ENCODE measurements at places on chromosomes 1 and 21. TPM values are rescaled to one million over a fixed set of nuclear protein-coding genes. Genes with fewer than 3 reads are reported as not detected.

- H3K27me3 ChIP-seq: no peaks in the 10 kb centered on the region
- no peaks in the 10 kb centered on the region for H3K4me1 ChIP-seq
- DNase-seq: no peak
- H3K36me3 ChIP-seq: no peaks in the 10 kb centered on the region
- no peak overlapping the region for H3K4me3 ChIP-seq
Observed at GRCh38 chr1:216178281-216178680, 245.0 kb downstream of the USH2A start.

DNA sequence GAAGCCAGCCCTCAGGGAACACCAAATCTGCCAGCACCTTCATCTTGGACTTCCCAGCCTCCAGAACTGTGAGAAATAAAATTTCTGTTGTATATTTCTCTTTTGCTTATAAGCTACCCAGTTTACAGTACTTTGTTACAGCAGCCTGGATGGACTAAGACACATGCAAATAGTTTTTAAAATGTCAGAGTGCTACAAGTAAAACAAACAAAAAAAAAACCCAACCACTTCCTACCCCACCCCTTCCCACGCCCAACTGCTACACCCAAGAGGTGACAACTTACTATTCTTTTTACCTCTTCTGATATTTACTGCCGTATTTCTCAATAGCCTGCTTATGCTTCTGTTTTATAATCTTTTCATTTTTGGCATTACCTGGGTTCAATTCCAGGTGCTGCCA, 8.6 kb upstream of the SPSB1 start:
- H3K4me1 ChIP-seq: peaks cover 32% of the 10 kb centered on the region
- H3K4me3 ChIP-seq: no peak overlapping the region
- H3K36me3 ChIP-seq: no peaks in the 10 kb centered on the region
- H3K27ac ChIP-seq: no peak overlapping the region
- H3K27me3 ChIP-seq: no peaks in the 10 kb centered on the region

- H3K27ac ChIP-seq: no peak overlapping the region
- no peak overlapping the region for H3K4me3 ChIP-seq
- peaks cover 5% of the 10 kb centered on the region for H3K27me3 ChIP-seq
- H3K36me3 ChIP-seq: no peaks in the 10 kb centered on the region
Observed at GRCh38 chr21:37770461-37770860, 145.8 kb downstream of the KCNJ6 start.

GRCh38 chr1:84433258-84434080, 35.2 kb downstream of the DNASE2B start:
- peak overlapping the region; percentile 50 for H3K27ac ChIP-seq
- peak; percentile 66 for DNase-seq
- peak overlapping the region; percentile 52 for H3K4me3 ChIP-seq
- no peaks in the 10 kb centered on the region for H3K36me3 ChIP-seq
- no peaks in the 10 kb centered on the region for H3K27me3 ChIP-seq

TEX38 gene
- not detected for total RNA-seq

FAM78B gene
- total RNA-seq: 0.29 TPM

DNA sequence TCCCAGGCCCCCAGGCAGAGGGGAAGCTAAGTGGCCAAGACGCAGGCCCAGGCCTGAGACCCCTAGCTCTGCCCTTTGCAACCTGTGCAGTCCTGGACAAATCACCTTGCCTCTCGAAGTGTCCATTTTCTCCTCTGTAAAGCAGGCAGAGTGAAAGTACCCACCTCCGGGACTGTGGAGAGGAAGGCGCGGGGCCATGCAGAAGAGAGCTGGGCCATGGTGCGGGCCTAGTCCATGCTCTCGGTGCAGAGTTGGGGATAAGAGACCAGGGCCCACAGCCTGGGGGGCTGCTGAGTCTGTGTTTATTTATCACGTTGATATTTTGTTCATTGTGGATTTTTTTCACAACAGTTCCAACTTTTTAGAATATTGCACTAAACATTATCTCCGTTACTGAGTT, 160.2 kb upstream of the VAMP3 start:
- H3K36me3 ChIP-seq: no peaks in the 10 kb centered on the region
- no peaks in the 10 kb centered on the region for H3K27me3 ChIP-seq
- H3K4me1 ChIP-seq: no peaks in the 10 kb centered on the region
- H3K4me3 ChIP-seq: no peak overlapping the region

FALEC gene
- total RNA-seq: 0.36 TPM

- no peak overlapping the region for H3K27ac ChIP-seq
- DNase-seq: no peak
- no peak overlapping the region for H3K4me3 ChIP-seq
- peaks cover 14% of the 10 kb centered on the region for H3K4me1 ChIP-seq
- H3K36me3 ChIP-seq: no peaks in the 10 kb centered on the region
- H3K27me3 ChIP-seq: no peaks in the 10 kb centered on the region
Observed at GRCh38 chr1:84089465-84089864, 54.6 kb upstream of the PRKACB start.

CYP4A22 gene
- not detected for total RNA-seq

GRCh38 chr1:216055004-216055403, 368.2 kb downstream of the USH2A start:
- H3K27ac ChIP-seq: no peak overlapping the region
- H3K4me3 ChIP-seq: no peak overlapping the region
- no peaks in the 10 kb centered on the region for H3K4me1 ChIP-seq
- no peak for DNase-seq
- no peaks in the 10 kb centered on the region for H3K27me3 ChIP-seq
- no peaks in the 10 kb centered on the region for H3K36me3 ChIP-seq

TMEM52 gene
- not detected for total RNA-seq

GRCh38 chr21:21851657-21852056, 853.4 kb downstream of the NCAM2 start:
- H3K4me3 ChIP-seq: no peak overlapping the region
- no peaks in the 10 kb centered on the region for H3K36me3 ChIP-seq
- no peaks in the 10 kb centered on the region for H3K4me1 ChIP-seq
- no peaks in the 10 kb centered on the region for H3K27me3 ChIP-seq
- H3K27ac ChIP-seq: no peak overlapping the region

GRCh38 chr1:236853921-236854604, 59.0 kb downstream of the MTR start:
- no peak for DNase-seq
- peaks cover 14% of the 10 kb centered on the region for H3K4me1 ChIP-seq
- peaks cover 17% of the 10 kb centered on the region for H3K36me3 ChIP-seq
- no peak overlapping the region for H3K4me3 ChIP-seq
- peak overlapping the region; percentile 47 for H3K27ac ChIP-seq

- no peaks in the 10 kb centered on the region for H3K27me3 ChIP-seq
- H3K36me3 ChIP-seq: peaks cover 36% of the 10 kb centered on the region
- H3K4me1 ChIP-seq: peaks cover 84% of the 10 kb centered on the region
- DNase-seq: peak; percentile 93
- peak overlapping the region; percentile 81 for H3K4me3 ChIP-seq
- H3K27ac ChIP-seq: peak overlapping the region; percentile 99
Observed at GRCh38 chr1:201503397-201504176, 3.3 kb downstream of the CSRP1 start.

- peaks cover 3% of the 10 kb centered on the region for H3K27me3 ChIP-seq
- H3K4me1 ChIP-seq: no peaks in the 10 kb centered on the region
- no peak overlapping the region for H3K4me3 ChIP-seq
- H3K27ac ChIP-seq: no peak overlapping the region
- H3K36me3 ChIP-seq: no peaks in the 10 kb centered on the region
Observed at GRCh38 chr1:38718031-38718430, 141.5 kb downstream of the RRAGC start.

SFN gene
- total RNA-seq: under 0.01 TPM

DNA sequence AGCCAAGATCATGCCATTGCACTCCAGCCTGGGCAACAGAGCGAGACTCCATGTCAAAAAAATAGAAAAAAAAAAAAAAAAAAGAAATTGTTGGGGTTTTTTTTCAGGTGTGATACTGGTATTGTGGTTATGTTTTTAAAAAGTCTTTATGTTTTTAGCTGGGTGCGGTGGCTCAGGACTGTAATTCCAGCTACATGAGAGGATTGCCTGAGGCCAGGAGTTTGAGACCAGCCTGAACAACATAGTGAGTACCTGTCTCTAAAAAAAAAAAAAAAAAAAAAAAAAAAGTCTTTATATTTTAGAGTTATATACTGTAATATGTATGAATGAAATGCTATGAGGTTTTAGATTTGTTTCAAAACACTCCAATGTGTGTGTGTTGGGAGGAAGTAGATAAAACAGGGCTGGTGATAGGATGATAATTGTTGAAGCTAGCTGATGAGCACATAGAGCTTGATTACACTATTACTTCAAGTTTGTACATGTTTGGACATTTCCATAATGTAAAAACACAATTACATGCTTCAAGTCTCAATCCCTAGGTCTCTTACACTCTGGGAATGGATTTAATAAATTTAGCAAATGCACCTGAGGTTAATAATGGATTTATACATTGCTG, 30.2 kb upstream of the ATP5PO start:
- no peak for DNase-seq
- H3K4me3 ChIP-seq: no peak overlapping the region
- no peaks in the 10 kb centered on the region for H3K27me3 ChIP-seq
- no peaks in the 10 kb centered on the region for H3K36me3 ChIP-seq
- peaks cover 21% of the 10 kb centered on the region for H3K4me1 ChIP-seq

WNT9A gene
- 0.36 TPM for total RNA-seq

DNA sequence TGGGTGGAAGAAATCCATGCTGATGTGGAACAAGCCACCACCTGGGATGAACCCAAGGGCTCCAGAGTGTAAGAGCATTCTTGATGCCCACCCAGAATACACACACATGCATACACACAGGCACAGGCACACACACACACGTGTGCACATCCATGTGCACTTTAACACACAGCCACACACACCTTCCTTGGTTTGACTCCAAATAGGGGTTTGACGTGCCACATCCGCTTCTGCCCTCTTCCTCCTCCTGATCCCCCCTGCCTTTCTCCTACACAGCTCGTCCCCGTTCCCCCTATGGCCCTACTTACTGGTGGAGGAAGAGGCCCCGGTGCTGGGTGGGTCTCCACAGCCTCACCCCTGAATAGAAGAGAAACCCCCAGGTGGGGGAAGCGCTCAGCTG, 16.0 kb downstream of the SPATA21 start:
- no peak overlapping the region for H3K27ac ChIP-seq
- H3K36me3 ChIP-seq: no peaks in the 10 kb centered on the region
- H3K4me1 ChIP-seq: no peaks in the 10 kb centered on the region
- peaks cover 25% of the 10 kb centered on the region for H3K27me3 ChIP-seq

GRCh38 chr1:98653123-98653522, 8.4 kb upstream of the SNX7 start:
- H3K27ac ChIP-seq: no peak overlapping the region
- no peaks in the 10 kb centered on the region for H3K4me1 ChIP-seq

GRCh38 chr1:241555526-241555925, 23.3 kb downstream of the KMO start:
- no peaks in the 10 kb centered on the region for H3K27me3 ChIP-seq
- no peak overlapping the region for H3K27ac ChIP-seq
- H3K4me3 ChIP-seq: no peak overlapping the region
- DNase-seq: no peak
- no peaks in the 10 kb centered on the region for H3K4me1 ChIP-seq
- H3K36me3 ChIP-seq: no peaks in the 10 kb centered on the region

GRCh38 chr1:87647430-87648177, 318.9 kb downstream of the LMO4 start:
- H3K4me1 ChIP-seq: peaks cover 16% of the 10 kb centered on the region
- H3K27me3 ChIP-seq: no peaks in the 10 kb centered on the region
- no peaks in the 10 kb centered on the region for H3K36me3 ChIP-seq
- no peak overlapping the region for H3K4me3 ChIP-seq
- DNase-seq: peak; percentile 51
- H3K27ac ChIP-seq: no peak overlapping the region

GNG12 gene
- 204 TPM for total RNA-seq

DNA sequence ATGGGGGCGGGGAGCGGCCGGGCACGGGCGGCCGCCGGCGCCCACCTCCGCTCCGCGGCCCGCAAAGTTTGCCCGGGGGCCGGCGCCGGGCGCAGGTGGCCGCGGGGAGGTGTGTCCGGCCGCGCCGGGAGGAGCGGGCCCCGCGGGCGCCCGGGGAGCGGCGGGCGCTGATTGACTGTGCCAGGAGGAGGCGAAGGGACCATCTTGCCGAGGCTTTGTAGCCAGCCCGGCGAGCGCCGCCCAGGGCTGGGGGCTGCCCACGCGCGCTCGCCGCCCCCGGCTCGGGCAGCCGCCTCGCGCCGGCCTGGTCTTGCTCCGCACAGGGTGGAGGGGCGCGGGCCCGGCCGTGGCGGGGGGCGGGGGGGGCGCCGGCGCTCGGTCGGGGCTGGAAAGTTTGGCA, 432 bp downstream of the EPHB2 start:
- no peak for DNase-seq
- peaks cover 9% of the 10 kb centered on the region for H3K27me3 ChIP-seq
- no peak overlapping the region for H3K27ac ChIP-seq
- peak overlapping the region; percentile 71 for H3K4me3 ChIP-seq
- H3K36me3 ChIP-seq: no peaks in the 10 kb centered on the region

DNA sequence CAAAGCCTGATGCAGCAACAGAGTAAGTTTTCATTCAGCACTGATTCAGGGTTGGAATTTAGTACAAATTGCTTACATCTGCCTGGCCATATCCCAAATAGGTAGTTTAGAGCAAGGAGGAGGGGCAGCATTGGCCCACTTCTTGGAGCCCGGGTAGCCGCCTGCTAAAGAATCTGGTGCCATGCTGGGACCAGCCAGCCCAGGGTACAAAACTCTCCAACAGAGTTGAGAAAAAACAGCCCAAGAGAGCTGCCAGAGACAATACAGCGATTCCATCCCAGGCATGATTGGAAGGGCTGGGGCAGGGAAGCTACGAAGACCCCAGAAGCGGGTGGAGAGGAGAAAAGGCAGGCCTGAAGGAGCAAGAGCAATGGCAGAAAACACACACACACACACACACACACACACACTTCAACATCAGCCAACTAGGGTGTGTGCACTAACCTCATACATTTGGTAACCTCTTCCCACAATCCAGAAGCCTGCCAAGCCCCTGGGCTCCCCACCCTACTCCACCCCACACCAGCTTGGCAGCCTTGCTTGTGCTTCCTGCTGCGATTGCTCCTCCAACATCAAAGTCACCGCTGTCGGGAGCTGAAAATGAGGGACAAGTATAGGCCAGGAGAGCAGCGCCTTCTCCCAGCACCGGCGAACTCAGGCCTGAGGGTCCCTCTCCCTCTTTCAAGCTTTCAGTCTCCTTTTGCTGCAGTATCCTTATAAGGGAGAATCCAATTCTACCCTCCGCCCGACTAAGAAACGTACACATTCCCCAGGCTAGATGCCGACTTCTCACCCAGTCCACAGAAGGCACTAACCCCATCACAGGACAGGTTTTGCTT, 1.2 kb downstream of the PIK3C2B start:
- H3K4me3 ChIP-seq: peak overlapping the region; percentile 74
- no peak overlapping the region for H3K27ac ChIP-seq
- H3K27me3 ChIP-seq: peaks cover 87% of the 10 kb centered on the region
- peaks cover 16% of the 10 kb centered on the region for H3K4me1 ChIP-seq
- DNase-seq: peak; percentile 84

Data from osteoblast (primary cell).